ENCODE measurements at places on chromosomes 1 and 21.

GRCh38 chr1:203269654-203270020, 35.7 kb upstream of the BTG2 start:
- no peak for ATAC-seq

- no peak for ATAC-seq
Measured at GRCh38 chr1:186499571-186499970, 38.7 kb upstream of the PDC start.

DNA sequence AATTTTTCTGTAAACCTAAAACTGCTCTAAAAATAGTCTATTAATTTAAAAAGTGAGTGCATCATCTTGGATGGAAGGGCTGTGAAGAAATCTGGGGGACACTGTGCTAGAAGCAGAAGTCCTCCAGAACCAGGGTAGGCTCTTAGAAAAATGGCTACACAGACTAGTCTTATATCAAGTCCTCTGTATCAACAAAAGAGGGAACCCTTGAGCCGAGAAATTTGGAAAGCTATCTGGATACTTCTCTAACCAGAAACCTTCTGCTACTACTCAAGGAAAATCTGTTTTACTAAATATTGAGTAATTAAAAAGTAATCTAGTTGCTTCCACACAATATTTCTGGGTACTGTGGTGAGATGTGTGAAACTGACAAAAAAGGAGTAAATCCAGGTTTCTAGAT, 92.1 kb downstream of the WDR3 start:
- no peak for ATAC-seq

DNA sequence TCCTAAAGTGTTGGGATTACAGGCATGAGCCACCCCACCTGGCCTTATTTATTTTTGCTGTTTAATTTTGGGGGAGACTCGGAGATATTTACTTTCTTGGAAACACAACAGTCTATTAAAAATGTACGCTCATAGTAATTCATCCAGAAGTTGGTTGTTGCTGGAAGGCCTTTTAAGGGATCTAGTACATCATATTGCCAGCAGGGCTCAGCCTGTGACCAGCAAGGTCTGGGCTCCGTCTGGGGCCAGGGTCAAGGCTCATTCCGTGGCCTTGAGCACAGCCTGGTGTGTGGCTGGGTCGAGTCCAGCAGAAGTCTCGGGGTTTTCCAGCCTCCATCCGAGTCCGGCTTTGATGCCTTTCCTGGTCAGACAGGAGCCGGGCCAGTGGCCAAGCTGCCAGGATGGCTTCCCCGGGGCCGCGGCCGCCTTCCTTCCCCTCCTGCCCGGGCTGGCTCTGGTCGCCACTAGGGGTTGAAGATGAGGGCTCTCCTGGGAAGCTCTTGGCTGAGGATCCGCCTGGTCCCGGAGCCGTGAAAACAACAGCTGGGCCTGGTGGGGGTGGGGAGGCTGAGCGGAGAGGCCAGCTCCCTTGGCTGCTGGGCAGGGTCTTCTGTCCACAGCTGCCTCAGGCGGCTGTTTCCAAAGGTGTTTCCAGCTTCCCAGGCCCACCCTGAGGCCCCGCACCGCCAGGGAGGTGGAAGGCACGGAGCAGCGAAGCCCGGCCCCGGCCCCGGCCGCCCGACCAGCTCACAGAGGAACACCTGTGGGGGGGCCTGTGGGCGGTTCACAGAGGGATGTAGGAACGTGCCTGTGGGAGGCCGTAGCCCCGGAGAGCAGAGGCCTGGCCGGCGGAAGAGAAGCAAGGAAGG, 5.1 kb upstream of the VWA1 start:
- ATAC-seq, result no peak

DNA sequence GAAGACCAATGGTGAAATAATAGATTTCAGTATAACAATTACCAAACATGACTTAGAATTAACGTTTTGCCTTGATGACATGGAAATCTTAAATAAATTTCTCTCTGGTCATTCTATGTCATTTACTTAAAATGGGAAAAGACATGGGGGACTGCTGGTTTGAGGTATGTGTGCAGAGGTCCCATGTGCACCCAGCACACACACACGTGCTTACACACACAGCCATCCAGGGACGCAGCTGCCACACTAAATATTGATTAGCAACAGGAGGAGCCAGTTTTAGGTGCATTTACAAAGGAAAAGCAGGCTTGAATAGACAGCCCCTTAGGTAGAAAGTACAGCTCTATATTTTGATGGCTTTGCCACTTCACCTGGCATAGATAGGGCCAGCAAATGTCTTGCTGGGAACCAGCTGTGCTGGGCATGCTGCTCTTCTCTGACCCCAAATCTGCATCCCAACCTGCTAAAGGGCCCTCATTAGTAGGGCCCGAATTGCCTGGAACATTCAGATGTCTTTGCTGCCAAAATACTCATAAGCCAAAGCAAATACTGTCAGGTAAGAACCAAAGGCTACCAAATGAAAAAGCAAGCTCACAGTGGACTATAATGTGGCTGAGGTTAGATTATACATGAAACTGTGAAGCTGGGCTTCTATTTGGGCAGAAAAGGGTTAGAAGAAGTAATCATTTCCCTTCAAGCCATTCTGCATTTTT, 399.9 kb downstream of the HHAT start:
- ATAC-seq, result no peak

GRCh38 chr1:25796811-25797458, 3.1 kb upstream of the SELENON start:
- ATAC-seq, result peak; percentile 59

DNA sequence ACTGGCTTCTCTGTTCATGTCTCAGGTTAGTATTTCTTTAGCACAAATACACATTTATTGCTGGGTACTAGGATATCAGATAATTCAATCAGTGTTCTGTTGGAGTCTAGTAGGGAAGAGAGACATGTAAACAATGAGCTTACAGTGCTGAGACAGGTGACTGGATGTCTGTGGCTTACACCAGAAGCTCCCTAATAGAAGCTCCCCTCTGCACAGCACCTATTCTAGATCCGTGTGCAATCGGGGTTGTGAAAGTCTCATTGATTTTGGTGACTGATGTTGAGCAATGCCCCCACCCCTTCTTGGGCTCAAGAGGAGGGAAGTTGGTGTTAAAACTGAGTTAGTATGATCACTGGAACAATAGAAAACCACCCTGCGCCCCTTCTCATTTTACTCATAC, 279.2 kb downstream of the RPS6KC1 start:
- no peak for ATAC-seq

DNA sequence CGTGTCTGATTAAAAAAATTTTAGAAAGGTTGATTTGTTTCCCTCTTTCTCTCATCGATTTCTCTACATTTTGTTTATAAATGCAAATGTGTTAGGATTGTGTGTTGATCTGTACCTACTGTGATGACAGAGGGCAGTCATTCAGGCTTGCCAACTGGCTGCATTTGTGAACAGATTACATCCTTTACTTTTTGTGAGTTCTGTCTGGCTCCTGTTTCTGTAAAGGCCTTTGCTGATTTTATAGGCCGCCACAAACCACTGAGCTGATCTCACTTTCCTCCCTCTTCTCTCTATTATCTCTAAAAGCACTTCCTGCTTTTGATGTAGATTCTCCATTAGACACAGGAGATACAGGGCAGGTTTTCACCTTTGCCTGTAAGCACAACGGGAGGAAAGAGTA, 106.8 kb downstream of the ESRRG start:
- no peak for ATAC-seq

- ATAC-seq, result no peak
Measured at GRCh38 chr1:91701472-91701869, 184.5 kb downstream of the TGFBR3 start.

DNA sequence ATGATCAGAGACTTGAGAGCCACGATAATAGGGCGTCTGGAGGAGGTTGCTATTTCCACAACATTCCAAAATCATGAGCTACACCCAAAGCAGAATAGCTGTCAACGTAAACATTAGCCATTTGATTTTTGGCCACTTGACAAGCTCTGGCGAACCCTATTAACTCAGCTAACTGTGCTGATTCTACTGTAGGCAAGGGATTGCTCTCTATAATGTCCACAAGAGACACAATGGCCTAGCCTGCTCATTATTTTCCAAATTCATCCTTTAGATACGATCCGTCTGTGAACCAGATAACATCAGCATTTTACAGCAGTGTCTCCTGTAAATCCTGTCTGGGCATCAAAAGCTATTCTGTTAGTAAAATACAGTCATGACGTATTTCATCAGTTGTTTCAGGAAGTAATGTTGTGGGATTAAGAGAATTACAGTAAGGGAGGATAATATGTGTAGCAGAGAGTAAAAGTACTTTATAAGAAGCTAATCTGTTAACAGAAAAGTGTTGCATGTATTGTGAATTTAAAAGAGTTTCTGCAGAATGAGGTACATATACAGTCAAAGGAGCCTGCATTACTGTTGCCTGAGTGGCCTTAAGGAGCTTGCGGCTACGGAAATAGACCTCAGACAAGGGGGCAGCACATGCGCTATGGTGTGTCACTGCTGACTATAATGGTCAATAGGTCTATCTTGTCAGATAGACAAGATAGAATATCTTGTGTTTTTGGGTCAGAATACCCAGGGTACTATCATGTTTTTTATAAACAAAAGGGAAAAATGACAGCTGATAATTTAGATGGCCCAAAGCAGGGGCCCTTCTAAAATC, 44.9 kb upstream of the TINAGL1 start:
- ATAC-seq, result no peak

DNA sequence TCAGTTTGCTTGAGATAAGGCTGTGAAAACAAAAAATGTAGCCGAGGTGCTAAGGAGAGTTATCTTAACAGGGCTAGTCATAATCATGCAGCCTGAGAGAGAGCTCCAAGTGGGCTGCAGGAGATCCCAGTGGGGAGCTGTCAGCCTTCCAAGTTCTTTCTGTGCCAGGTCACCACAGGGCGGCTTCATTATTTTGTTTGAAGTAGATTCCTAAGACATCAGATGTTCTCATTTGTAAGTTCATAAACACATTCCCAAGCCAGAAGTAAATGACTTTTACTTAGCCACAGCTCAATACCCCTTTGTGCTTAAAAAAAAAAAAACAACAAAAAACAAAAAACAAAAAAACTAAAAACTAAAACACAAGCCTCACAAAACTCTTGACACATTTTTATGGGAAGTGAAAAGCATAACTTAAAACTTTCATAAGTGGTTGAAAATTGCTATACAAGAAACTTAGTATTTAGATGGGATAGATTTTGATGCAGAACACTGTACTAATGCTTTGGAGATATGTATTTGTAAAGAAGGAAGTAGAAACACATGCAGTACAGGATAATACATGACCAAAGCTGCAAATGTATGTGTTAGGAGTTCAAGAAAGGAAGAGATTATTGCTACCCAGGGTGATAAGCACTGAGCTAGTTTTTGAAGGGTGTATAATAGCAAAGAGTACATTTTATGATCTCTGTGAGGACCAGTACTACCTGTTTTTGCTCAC, 8.6 kb downstream of the CDC14A start:
- no peak for ATAC-seq

- ATAC-seq, result no peak
Measured at GRCh38 chr1:185731446-185731845, 2.7 kb upstream of the HMCN1 start.

- ATAC-seq, result peak; percentile 94
Measured at GRCh38 chr1:86913896-86914600, at the start of gene SELENOF. Gene SELENOF (minus strand): TSS chr1:86914126. CDS start chr1:86914111, 15 bp downstream.

DNA sequence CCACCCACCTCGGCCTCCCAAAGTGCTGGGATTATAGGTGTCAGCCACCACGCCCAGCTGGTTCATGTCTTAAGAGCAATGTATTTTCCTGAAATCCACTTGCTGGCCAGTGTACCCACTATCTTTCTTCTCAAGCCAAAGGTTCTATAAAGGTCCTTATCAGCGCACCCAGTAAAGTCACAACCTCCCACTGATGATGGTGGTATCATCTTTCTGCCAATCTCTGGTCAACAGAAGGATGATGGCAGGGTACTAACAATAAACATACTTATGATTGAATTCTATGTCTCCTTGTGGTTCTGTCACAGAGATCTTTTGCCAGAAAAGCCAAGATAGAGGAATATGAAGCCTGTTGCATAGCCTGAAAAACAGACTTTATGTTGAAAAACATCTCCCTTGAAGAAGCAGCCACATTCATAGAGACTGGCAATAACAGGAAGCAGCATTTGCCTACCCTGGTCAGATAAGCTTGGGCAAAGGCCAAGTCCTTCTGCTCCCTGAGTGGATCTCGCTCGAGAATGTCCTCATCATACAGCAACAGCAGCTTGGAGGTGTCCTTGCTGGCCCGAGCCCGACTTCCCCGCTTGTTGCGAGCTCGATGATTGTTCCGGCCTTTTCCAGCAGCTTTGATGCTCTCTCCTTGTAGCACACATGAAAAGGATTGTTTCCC, 73.0 kb downstream of the DAP3 start:
- ATAC-seq, result no peak

GRCh38 chr1:41349361-41350054, 11.7 kb upstream of the FOXO6 start:
- ATAC-seq, result no peak

DNA sequence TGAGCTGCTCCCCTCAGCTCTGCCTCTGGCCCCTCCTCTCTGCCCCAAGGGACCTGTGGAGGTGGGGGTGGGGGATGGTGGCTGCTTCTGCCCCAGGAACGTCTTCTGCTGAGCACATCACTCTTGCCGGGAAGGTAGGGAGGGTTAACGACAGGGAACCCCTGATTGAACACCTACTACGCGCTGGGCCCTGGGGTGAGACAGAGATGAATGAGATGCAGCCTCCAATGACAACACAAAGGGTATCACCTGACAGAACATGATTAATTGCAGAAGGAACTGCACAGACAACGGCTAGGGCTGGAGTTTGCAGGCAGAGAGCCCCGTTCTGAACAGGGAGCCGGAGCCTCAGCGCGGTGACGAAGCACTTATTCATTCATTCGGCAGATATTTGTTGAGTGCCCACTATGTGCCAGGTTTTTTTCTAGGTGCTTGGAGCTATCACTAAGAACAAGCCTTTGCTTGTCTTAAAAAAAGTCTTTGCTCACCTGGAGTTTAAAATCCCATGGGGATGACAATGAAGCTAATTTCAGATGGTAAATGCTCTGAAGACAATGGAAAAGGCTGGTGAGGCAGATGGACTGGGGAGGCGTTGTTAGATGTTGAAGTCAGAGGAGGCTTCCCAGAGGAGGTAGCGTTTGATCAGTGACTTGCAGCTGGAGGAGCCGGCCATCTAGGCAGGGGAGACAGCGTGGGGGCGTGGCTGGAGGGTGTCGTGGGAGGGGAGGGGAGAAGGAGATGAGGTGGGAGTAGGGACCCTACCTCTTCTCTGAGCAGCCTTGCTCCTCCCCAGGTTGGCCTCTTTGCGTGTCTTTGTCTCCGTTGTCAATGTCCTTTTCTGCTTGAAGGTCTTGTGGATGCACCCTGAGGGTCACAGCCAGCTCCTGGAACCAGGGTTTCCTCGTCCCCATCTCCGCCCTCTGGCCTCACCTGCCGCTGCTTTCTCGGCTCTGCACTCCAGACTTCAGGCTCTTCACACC, 103.1 kb upstream of the CSF3R start:
- no peak for ATAC-seq

- no peak for ATAC-seq
Measured at GRCh38 chr21:38173276-38174035, 83.3 kb upstream of the KCNJ15 start.

GRCh38 chr1:213779228-213779627, 208.5 kb upstream of the PROX1 start:
- ATAC-seq, result no peak

All from activated T-helper 17 cell treated with anti-CD3 and anti-CD28 coated beads, Interleukin-2, amount 50 U/mL, for 72 hours (primary cell).